ENCODE measurements at places on chromosomes 13 and 19.

DNA sequence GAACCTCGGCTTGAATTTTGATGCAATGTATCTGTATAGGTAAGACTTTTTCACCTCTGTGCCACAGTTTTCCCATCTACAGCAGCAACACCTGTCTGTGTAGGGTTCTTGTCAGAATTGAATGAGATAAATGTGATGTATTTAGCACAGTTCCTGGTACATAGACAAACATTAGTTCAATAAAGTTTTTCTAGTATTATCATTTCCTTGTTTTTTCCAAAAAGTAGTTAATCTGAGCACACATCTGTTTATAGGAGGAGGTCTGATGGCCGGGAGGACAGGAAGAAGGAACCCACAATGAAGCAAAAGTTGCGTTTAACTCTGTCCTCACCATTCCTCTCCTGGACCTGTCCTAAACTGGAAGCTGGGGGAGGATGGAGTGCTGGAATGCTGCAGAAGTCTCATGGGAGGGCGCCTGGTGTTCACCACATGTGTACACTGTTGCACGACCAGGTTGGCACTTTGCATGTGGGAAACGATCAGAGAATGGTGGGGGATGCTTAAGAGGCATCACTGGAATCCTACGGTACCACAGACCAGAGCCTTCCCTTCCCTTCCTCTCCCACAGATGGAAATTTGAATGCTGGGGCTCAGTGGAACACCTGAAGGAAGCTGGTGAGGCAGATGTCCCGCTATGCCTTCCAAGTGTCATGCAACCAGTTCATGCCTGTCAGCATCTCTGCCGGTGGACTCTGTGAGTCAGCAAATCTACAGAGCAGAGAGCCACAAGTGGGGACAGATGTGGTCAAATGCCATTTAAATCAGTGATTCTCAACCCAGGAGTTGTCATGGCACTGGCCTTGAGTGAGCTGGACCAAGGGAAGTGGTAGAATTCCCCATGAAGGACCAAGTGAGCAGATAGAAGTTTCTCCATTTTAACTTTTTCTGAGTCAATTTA is 315.6 kb downstream of the DLEU7 start:
- no peak for DNase-seq

- no peak for DNase-seq
Observed at GRCh38 chr19:58325311-58326022, 1.3 kb upstream of the ZSCAN22 start.

GRCh38 chr19:29745253-29745652 is 30.2 kb upstream of the C19orf12 start:
- no peak for DNase-seq

DNA sequence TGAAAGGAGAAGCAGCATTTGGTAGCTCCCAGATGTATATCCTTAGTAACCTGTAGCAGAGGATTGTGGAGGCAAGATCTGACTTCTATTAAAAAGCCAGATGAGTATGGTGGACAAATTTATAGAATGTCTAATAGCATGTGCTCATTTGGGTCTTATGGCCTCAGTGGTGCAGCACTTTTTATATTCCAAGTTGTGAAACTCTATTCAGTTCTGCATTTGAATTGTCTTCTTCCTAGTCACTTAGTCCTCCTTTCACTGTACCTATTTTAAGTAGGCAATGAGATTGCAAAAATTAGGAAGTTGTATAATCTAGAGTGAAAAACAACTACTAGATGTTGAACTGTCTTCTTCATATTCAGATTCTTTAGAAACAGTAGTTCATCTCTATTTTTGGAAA is 412.5 kb upstream of the PCDH9 start:
- no peak for DNase-seq

DNA sequence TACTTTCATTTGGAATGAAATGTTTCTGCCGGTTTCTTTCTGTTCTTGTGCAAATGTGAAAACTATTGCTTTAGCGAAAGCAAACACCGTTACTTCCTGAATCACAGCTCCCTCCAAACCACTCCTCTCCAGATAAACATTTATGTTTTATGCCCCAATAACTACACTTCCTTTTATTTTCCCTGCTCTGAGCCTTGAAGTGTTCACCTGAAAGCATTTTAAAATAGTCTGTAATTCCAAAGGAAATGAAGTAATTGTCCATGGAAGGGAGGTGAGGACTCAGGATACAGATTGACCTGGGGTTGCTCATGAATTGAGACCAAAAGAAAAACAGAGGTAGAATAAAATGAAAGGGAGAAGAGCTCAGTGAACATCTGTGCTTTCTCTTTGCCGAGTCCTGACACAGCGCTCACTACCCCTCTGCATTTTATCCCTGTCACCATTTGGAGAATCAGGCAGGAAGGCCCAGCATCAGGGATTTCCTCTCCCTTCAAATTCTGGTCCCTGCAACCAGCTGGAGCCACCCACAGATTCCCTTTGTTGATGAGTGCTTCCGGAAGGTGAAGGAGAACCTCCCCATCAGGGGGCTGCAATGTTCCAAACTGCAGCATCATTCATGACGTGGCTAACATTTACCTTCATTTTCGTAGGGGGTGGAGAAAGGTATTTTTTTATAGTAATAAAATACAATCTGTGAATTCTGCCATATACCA is 171.9 kb downstream of the ITGBL1 start:
- no peak for DNase-seq

DNA sequence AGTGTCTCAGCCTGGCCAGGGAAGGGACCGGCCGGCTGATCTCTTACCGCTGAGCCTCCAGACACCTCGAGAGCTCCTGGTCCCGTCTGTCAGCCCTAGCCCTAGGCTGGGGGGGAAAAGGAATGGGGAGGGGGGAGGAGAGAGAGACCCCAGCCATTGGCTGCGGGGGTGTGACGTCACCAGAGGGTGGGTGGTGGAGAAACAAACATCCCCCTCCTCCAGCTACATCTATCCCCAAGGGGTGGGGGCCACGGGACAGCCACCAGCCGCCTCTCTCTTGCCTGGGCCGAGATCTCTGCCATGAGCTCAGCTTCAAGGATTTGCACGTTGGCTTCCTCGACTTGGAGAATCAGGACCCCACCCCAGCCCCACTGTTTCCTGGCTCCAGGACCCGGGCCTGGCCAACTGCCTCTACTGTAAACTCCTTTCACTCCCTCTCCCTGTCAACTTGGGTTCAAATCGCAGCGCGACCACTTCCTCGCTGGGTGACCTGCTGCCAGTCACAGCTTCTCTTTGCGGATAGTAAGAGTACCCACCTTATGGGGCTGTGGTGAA is at the start of gene PRX:
TSS of gene PRX (minus strand) at position 88 of the 555 bp plus-strand sequence. CDS start 5,446 bp downstream, outside the sequence.
- no peak for DNase-seq

DNA sequence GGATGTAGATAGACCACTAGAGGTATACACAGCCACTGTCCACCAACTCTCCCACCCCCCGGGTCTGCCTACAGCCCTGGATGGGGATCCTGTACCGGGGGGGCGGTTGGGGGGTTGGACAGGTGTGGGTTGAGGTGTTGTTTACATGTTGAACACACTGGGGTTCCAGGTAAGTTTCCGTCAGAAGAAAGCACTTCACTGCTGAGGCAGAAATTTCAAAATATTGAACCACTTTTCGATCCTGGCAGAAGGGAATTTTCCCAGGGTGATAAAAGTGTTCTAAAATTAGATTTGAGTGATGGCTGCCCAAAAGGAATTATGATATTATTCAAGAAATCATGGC is 6.6 kb upstream of the CEACAM16 start:
- DNase-seq: no peak

DNA sequence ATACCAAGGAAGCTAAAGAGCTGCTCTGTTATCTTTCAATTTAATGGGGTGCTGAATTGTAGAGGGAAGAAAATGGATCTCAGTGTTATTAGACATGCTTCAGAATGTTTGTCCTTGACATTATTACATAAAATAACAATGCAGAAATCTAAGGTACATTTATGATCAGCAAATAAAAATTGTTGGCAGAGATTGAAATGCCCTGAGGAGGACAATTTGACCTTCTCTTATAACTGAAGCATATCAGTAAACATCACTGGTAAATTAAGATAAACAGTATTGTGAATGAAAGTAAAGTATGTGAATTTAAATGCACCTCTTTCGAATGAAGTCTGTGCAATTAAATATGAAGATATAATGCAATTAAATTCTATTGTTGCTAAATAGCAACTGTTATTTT is 1362.1 kb upstream of the ATXN8OS start:
- DNase-seq: no peak

- no peak for DNase-seq
Observed at GRCh38 chr13:112187527-112188297, 120.8 kb downstream of the SOX1 start.

GRCh38 chr13:101649488-101650126 is 197.1 kb downstream of the ITGBL1 start:
- DNase-seq: no peak

GRCh38 chr19:23273022-23273589 is 22.9 kb upstream of the ZNF724 start:
- no peak for DNase-seq

- no peak for DNase-seq
Observed at GRCh38 chr13:35092251-35092650, 150.2 kb downstream of the NBEA start.

DNA sequence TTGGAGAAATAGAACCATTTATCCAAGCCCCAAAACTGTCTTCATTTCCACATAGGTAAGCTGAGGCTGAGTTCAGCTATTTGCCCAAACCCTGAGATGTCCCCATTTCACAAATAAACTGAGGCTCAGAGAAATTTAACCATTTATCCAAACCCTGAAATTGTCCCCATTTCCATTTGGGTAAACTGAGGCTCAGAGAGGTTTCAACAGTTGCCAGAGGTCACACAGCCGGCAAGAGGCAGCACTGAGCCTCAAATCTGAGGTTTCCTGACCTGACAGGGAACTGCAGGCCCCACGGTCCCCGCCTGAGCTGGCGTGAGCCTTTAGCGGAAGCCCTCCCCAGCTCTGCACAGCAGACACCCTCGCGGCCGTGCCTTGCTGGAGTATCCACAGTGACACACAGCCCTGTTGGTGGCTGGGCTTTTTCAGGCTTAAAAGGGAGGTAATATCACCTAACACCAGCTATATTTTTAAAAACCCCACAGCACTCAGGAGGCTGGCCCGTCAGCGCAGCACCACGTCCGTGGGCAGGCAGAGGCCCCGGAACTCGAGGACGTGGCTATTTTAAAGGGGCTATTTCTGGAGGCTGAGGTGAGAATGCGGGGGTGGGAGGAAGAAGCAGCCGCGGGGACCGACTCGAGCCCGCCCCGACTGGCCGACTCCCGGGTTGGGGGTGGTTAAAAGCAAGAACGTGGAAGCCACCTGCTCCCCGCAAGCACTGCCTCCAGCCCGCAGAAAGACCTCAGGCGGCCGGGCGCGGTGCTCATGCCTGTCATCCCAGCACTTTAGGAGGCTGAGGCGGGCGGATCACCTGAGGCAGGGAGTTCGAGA is 18.5 kb downstream of the PTPRS start:
- DNase-seq: no peak

- DNase-seq: no peak
Observed at GRCh38 chr19:36420961-36421748, 2.7 kb upstream of the ZFP82 start.

DNA sequence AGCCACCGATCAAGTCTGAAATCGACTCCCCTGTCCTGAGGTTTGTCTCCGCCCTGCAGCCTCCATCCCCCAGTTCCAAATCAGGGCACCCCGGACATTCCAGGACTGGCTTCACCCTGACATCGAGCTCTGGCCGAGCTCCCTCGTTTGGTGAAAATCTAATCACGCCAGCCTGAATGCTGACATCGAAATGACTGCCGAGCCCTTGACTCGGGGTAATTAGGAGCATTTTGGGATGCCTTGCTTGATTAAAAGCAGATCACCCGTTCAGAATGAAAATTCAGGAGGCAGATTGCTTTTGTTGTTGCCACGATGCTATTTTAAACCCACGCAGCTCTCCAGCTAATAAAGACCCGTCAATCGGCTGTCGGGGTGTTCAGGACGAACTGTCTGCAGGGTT is 34.3 kb downstream of the ZNRF4 start:
- no peak for DNase-seq

- DNase-seq: no peak
Observed at GRCh38 chr13:27007166-27007565, 164.4 kb downstream of the USP12 start.

- DNase-seq: no peak
Observed at GRCh38 chr13:46481166-46481565, 71.8 kb upstream of the LRCH1 start.

Measured in central memory CD8-positive, alpha-beta T cell (primary cell).